Colonic mucosa (tissue), 4 donors: ENCODE measurements at places on chromosomes 12 and 14.

DNA sequence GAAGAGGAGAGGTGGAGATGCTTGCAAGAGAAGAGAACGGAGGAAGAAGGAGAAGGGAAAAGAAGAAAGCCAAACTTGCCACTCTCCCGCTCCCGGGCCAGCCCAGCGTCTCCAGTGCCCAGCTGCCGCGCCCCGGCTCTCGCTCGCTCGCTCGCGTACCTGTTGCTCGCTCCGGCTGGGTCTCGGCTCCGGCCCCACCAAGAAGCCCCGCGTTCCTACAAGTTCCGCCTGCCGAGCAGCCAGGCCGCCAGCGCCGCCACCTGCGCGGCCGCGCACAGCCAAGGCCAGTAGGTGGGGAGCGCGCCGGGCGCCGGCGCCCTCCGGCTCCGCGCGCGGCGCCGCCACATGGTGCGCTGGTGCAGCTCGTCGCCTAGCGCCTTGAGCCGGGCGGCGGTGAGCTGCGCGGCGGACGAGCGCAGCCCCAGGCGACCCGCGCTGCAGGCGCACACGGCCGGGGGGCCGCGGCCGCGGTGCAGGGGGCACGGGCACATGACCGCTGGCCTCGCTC lies 370 bp downstream of the HRK start:
- peak; percentile 38 for DNase-seq

GRCh38 chr12:55738123-55739024 lies 4.5 kb upstream of the GDF11 start:
- peak; percentile 93 for DNase-seq

- DNase-seq: no peak
These were observed 30.5 kb upstream of the DDHD1 start for GRCh38 chr14:53183611-53184010.

GRCh38 chr12:89863493-89863938 lies 154.9 kb upstream of the ATP2B1 start:
- no peak for DNase-seq

- DNase-seq: peak; percentile 28
These were observed 66.6 kb downstream of the DAAM1 start for GRCh38 chr14:59254911-59255545.

- no peak for DNase-seq
These were observed 29.1 kb downstream of the PIK3C2G start for GRCh38 chr12:18290386-18290785.

DNA sequence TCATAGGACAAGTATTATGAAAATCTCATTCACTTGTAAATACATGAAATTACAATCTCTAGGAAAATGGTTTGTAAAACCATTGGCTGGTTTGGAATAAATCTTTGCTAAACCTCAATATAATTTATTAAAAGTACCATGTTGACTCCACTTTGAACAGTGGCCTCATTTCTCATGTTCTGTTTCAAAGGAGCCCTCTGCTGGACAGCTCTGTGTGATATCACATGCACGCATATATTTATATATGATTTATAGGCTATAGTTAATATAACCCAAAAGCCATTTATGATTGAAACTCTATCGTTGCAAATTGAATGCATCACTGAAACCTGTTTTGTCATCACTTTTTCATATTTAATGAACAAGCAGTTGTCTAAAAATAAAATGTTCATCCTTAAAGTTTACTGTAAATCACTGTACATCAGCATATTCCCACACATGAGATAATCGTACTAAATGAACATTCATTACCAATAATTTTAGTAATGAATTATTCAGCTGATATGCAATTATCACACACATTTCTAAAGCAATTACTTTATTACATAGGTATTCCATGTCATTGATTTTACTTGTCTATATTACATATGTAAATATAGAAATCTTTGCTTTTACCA lies 493.8 kb downstream of the NPAS3 start:
- no peak for DNase-seq

GRCh38 chr14:61632401-61632800 lies 62.9 kb upstream of the HIF1A start:
- no peak for DNase-seq

- DNase-seq: no peak
These were observed 25.1 kb downstream of the KRT80 start for GRCh38 chr12:52166672-52167071.

DNA sequence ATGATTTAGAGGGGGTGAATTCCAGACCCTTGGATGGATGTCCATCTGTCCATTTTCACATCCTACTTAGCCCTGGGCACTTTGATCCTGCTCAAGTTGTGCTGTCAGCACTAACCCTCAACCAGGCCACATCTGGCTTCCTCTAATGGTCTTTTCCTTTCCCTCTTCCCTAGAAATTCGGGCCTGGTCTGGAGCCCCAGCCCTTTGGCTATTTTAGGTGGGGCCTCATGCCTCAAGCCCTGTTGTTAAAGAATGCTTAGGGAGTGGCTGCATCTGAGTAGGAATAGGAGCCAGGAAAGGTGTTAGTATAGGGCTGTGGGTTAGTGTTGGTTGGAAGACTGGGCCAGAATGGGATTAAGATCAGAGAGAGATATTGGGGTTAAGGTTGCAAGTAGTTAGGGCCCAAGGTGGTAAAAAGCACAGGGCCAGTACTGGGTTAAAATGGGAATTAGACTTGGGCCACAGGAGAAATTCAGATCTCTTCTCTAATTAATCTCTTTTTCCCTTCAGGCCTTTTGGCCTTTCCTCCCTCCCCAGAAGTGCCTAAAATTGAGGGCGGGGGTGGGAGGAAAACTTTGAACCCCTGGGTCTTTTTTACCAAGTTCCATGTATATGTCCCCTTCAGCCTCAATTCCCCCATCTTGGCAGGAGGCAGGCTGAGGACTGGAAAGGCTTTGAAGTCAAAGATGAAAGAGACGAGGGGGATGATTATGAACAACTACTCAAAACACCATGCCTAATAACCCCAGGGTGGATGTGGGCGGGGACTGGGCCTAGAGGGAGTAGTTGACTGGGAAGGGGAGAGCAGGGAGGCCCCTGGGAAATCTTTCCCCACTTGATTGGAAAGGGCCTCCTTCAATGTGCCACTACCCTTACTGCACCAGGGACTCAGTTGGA lies 4.0 kb upstream of the ZNF385A start:
- DNase-seq: no peak

DNA sequence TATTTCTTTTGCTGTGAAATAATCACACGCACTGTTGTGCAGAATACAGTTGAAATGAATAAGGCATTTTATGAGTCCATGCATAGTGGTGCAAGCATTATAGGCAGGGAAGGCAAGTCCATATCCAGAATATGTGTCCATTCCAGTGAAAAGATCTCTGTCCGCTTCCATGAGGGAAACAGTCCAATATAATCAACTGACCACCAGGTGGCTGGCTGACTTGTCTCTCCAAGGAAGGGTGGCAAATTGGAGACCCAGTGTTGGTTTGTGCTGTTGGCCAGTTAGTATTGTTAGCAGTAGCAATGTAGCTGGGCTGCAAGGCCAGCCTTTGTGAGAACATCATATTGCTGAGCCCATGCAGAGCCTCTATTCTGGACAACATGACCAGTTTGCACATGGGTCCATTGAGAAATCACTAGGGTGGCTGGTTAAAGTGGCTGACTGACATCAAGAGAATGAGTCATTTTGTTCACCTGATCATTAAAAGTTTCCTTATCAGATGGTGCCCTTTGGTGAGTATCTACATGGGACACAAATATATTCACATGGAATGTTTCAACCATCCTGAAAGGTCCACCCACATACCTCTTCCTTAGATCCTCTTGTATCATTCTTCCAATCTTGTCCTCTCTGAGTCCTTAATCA lies 17.3 kb upstream of the YAF2 start:
- DNase-seq: no peak

- no peak for DNase-seq
These were observed 13.4 kb downstream of the SMUG1 start for GRCh38 chr12:54175200-54175963.

DNA sequence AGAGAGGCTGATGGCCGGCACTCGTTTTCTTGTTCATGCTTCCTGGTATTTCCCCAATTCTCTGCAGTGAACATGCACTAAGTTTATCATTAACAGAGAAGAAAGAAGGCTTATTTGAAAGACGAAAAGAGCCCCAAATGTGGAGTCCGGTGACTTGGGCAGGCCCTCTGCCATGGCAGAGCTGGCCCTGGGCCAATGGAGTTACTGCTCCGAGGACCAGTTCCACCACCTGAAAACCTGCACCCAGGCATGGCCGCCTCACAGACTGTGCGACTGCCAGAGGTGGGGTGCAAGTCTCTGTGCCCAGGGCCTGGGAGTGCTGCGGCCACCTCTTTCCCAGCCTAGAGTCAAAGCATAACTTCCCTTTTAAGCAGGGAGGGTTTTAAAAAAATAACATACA lies 24.9 kb downstream of the DEGS2 start:
- peak; percentile 62 for DNase-seq

GRCh38 chr12:15839682-15840081 lies 42.5 kb upstream of the STRAP start:
- no peak for DNase-seq

- no peak for DNase-seq
These were observed 132.7 kb downstream of the SLC41A2 start for GRCh38 chr12:104825408-104825807.

DNA sequence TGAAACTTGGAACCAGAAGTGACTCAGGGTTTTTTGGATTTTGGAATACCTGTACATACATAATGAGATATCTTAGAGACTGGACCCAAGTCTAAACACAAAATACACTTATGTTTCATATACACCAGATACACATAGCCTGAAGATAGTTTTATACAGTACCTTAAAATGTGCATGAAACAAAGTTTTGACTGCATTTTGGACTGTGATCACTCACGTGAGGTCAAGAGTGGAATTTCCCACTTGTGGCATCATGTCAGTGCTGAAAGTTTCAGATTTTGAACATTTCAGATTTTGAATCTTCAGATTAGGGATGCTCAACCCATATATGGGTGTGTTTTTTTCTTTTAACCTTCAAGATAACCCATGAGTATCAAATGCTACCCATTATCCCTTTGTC lies 6.6 kb downstream of the SBNO1 start:
- DNase-seq: no peak

DNA sequence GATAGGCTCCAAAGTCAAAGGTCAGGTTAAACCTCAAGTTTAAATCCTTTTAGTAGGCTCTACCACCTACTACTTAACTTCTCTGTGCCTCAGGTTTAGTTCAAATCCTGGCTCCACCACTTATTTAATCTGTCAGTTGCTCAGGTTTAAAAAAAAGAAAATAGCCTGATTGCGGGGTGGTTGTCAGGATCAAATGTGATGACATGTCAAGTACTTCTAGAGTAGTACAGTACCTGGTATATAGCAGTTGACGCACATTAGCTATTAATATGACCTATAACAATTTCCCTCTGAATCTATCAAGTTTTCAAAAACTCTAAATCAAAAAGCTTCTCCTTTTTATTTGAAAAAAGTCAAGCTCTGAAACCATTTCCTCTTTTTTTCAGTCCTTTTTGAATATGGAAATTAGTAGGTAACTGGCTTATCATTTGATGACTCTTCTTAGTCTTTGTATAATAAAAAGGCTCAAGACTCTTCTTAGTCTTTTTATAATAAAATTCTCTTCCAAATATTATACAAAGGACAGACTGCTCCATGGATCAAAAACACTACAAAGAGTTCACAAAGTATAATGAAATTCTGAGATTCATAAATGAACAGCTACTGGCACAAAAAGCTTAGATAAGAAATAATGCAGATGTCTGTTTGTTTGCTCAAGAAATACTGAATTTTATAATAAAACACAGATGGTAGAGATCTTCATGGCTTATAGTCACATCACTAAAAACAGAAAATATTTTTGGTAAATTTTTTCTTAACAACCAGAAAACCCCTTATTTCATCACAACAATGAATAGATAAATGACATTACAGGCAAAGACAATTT lies 5.0 kb downstream of the OSBPL8 start:
- no peak for DNase-seq
